ENCODE measurements at places on chromosomes 11 and 22.

DNA sequence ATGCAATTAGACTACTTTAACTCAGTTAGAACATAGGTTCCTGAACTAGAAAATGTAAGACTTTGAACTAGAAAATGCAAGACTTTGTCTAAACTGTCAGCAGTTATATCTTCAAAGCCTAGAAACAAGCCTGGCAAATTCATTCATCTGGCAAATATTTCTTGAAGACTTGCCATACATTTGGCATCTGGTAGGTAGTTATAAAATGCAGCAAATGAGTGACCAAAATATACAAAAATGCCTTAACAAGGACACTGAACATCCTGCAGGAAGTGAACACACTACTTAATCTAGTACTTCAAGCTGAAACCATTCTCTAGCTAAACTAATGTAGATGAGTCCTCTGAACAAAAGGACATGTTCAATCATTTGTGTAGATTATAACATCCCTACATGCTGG, 84.7 kb upstream of the SCUBE2 start:
- DNase-seq: no peak

- DNase-seq: no peak
These were observed 121.7 kb downstream of the PARVA start for GRCh38 chr11:12499071-12499470.

DNA sequence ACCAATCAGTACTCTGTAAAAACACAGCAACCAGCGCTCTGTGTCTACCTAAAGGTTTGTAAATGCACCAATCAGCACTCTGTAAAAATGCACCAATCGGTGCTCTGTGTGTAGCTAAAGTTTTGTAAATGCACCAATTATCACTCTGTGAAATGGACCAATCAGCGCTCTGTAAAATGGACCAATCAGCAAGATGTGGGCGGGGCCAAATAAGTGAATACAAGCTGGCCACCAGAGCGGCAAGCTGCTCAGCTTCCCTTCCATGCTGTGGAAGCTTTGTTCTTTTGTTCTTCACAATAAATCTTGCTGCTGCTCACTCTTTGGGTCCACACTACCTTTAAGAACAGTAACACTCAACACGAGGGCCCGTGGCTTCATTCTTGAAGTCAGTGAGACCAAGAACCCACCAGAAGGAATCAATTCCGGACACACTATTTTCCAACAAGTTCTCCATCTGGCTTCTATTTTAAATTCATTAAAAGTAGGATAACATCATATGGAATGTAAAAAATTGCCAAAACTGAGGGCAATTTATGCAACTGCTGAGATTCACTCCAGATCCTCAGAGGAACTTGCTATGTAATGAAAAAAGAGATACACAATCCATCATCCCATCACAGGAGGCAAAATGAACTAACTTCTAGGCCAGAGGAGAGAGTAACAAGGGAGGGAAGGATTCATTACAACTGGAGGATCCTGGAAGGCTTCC, 3.1 kb upstream of the PANX1 start:
- DNase-seq: no peak

DNA sequence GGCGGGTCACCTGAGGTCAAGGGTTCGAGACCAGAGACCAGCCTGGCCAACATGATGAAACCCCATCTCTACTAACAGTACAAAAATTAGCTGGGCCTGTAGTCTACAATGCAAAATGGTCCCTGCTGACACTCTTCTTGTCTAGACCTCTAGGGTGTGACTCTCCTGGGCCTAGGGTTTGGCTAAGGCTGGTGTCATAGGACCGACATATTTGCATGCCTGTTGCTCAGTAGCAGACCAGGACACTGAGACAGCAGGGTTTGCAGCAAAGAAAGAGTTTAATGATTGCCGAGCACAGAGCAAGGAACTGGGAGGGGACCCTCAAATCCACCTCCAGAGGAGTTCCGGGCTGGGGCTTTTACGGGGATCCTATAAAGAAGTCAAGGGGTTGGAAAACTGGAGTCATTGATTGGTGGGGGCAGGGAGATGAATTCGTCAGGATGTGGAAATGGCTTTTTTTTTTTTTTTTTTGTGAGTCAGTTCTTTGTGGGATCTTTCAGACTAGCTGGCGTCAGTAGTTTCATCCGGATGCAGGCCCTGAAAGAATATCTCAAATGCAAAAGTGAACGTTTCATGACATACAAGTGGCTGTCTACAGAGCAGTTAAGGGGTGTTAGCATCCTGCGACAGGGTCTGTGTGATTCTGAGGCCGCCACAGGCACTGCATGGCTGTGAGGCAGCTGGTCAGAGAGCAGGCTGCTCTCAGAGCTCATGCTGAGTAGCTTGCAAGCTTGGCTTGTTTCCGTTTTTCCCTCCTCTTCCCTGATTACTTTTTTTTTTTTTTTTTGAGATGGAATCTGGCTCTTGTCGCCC, 27.2 kb upstream of the A4GALT start:
- DNase-seq: peak; percentile 76

GRCh38 chr22:43969021-43969878, 14.0 kb downstream of the SAMM50 start:
- no peak for DNase-seq

GRCh38 chr11:73189723-73190556, 28.1 kb upstream of the P2RY2 start:
- DNase-seq: no peak

DNA sequence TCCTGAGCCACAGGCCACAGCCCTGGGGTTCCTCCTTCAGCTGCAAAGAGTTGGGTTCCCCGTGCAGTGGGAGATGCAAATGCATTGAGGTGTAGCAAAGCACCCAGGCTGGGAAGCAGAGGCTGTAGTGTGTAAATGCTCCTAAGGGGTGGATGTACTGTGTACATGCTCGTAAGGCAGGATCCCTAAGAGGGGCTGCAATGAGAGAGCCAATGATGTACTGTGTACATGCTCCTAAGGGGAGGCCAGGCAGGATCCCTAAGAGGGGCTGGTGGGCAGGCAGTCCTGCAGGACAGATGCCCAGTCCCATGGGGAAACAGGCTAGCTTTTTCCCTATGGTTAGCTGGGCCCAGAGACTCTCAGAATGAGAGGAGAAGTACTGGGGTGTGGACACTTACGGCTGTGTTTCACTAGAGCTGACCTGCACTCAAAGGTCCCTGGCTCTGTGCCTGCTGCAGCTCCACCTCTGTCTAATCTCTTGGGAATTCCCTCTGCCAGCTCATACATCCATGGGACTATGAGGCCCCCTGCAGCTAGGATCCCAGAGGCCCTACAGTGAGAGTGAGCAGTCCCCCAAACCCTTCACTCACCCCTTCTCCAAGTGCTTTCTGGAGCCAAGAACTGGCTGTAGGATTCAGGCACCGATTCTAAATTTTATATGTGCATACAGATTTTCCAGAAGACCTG, 261.9 kb upstream of the LUZP2 start:
- no peak for DNase-seq

GRCh38 chr11:65291613-65292012, 23.1 kb upstream of the CDC42EP2 start:
- DNase-seq: peak; percentile 43

DNA sequence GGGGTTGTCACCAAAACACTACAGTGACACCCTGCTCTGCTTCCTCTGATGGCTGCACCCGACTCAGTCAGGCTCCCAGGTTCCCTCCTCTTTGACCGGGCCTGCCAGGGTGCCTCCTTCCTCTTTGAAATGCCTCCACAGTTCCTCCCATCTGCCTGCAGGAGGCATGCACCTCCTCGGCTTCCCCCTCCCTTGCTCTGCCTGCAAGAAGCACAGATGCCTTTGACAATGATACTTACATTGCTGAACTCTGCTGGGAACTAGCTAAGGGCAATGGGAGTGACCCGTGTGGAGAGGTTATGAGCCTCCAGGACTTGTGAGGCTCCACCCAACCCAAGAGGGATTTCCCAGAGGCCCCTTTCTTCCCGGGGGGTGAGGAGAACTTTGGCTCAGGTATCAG, 674.1 kb downstream of the OPCML start:
- peak; percentile 73 for DNase-seq

DNA sequence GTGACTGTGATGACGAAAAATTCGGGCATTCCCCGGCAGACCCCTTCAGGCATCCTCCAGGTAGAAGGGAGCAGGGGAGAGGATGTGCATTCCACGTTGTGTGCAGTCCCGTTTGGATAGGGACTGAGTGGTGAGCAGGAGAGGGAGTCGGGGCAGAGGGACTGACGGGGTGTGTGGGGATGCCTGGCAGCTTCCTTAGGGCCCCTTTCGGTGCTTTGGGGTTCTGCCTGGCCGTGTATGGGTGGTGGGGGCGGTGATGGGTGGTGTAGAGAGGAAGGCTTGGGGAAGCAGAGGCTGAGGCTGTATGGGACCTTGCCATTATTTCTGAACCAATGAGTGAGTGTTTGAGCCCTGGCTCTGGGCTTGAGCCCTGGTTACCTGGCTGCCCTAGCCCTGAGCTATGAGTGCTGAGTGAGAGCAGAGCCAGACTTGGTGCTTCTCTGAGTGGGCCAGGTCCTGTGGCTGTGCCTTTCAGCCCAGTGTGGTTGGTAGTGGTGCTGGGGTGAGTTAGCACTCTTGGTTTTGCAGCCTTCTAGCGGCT, 914 bp downstream of the INPPL1 start:
- DNase-seq: peak; percentile 32

GRCh38 chr11:5922749-5923426, 19.2 kb upstream of the OR56A3 start:
- DNase-seq: no peak

DNA sequence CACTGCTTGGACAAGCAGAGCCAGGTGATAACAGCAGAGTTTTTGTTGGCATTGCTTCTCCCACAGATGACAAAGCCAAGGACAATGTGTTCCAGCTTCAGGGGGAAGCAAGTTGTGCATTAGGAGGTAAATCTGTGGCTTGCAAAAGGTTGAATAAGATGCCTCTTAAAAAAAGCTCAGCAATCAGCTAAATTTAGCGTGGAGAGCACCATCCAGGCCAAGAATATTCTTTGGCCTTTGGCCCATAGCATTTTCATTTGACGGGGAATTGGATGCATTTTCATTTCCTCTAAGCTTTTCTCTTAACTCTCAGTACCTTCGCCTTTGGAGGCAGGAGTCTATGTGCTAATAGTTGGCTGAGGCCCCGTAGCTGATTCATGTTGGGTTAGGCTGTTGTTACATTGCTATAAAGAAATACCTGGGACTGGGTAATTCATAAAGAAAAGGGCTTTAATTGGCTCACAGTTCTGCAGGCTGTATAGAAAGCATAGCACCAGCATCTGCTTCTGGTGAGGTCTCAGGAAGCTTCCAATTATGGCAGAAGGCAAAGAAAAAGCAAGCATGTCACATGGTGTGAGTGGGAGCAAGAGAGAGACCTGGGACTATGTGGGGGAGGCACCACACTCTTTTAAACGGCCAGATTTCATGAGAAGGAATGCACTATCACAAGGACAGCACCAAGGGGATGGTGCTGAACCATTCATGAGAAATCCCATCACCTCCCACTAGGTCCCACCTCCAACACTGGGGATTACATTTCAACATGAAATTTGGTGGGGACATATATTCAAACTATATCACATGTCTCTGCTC, 350.1 kb upstream of the C11orf87 start:
- DNase-seq: peak; percentile 64

GRCh38 chr11:75469785-75470405, 36.9 kb upstream of the KLHL35 start:
- DNase-seq: no peak

DNA sequence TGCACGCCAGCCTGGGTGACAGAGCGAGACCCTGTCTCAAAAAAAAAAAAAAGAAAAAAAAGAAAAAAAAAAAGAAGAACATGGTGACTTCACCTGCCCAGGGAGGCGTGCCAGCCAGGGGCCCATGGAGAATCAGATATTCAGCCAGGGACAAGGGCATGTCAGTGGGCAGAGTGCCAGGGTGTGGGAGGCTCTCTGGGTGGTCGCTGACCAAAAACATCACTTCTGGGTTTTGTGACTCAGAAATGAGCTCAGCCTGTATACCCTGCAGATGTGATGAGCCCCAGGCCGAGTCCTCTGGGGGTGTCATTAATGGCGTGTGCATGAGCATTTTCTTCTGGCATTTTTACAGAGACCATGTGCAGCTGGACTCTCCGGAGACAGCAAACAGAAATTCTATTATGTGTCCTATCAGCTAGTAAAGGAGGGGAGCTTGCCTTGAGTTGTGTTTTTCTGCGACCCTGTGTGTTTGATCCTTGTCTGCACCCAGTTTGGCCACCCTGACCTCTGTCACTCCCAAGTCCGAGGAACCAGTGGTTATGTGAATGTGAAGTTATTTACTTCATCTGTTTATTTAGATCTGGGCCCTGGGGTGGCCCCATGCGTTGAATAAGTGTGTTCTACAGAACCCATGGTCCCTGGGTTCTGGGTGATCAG, 53.6 kb downstream of the BCR start:
- peak; percentile 52 for DNase-seq

GRCh38 chr11:614623-615503, 887 bp downstream of the IRF7 start:
- no peak for DNase-seq

DNA sequence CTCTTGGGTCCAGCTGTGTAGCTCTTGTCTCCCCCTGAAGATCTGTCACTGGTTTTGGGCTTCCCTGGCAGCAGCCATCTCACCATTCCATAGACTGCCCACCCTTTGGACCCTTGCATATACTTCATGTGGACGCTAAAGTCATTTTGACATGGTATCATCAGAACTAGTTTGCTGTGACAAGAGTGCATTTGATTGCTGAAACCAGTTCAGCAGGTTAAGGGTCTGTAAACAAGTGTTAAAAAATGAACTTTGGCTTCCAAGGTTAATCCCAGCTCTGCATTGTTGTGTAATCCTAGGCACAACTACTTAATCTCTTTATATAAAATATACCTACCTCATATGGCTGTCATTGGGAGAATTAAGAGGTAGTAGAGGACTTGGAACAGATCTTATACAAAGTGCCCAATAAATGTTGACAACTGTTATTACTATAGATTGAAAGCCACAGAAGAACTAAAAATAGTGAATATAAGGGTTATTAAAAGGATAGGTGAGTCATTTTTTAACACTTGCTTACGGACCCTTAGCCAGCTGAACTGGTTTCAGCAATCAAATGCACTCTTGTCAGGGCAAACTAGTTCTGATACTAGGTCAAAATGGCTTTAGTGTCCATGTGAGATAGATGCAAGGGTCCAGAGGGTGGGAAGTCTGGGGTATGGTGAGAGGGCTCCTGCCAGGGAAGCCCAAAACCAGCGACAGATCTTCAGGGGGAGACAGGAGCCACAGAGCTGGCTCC, 29.4 kb downstream of the CCDC90B start:
- DNase-seq: no peak

DNA sequence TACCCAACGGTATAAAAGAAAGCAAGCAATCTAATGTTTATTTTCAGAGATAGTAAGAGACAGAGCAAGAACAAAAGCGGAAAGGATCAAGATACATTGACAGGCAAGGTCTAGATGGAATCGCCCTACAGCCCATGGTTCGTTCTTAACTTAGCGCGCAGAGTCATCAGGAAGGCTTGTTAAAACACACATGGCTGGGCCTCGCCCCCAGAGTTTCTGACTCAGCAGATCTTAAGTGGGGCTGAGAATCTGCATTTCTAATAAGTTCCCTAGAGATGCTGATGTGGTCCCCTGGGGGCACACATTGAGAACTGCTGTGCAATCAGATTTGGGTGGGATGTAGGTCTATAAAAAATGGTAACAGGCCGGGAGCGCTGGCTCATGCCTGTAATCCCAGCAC, 35.8 kb upstream of the CHRM4 start:
- DNase-seq: no peak
